Tracheal epithelial cell (primary cell): ENCODE measurements at places on chromosomes 4 and X. TPM values are rescaled to one million over a fixed set of nuclear protein-coding genes. Genes with fewer than 3 reads are reported as not detected.

Gene NXF2B
- not detected in 2 replicates for total RNA-seq

Gene SMIM10L2A
- 2.2 and 5.5 TPM in 2 replicates for total RNA-seq

Gene SYNPO2
- total RNA-seq, result 0.21 and 0.24 TPM in 2 replicates

Gene SPACA5
- total RNA-seq, result not detected in 2 replicates

Gene SULT1B1
- total RNA-seq, result under 0.01 TPM in 1 of 2 replicates, not detected in the other

Gene LIMCH1
- 3.9 and 4.7 TPM in 2 replicates for total RNA-seq

Gene GNPDA2
- 9.6 and 11.1 TPM in 2 replicates for total RNA-seq

Gene TDO2
- under 0.01 TPM in 1 of 2 replicates, not detected in the other for total RNA-seq

Gene DOCK11
- 0.21 and 0.48 TPM in 2 replicates for total RNA-seq

Gene RTL5
- total RNA-seq, result 0.21 and 0.24 TPM in 2 replicates

Gene CEP135
- total RNA-seq, result 1.7 and 4.8 TPM in 2 replicates

Gene TLR8
- total RNA-seq, result under 0.01 TPM in 1 of 2 replicates, not detected in the other

Gene CCDC149
- total RNA-seq, result 1.9 and 2.7 TPM in 2 replicates

Gene SPANXB1
- not detected in 2 replicates for total RNA-seq

Gene HSPA4L
- 19.8 and 32.0 TPM in 2 replicates for total RNA-seq

Gene SSX2
- not detected in 2 replicates for total RNA-seq

Gene PLAC1
- total RNA-seq, result 1.3 and 2.4 TPM in 2 replicates

Gene SHROOM4
- 0.43 and 1.4 TPM in 2 replicates for total RNA-seq

Gene MED14
- 9.2 and 12.8 TPM in 2 replicates for total RNA-seq

Gene KCND1
- 0.43 and 0.48 TPM in 2 replicates for total RNA-seq

Gene TNIP3
- 0.48 TPM in 1 of 2 replicates, not detected in the other for total RNA-seq

Gene FOXP3
- total RNA-seq, result under 0.01 TPM in 1 of 2 replicates, not detected in the other

Gene POU3F4
- not detected in 2 replicates for total RNA-seq
